ENCODE measurements at places on chromosomes 3 and 15.

DNA sequence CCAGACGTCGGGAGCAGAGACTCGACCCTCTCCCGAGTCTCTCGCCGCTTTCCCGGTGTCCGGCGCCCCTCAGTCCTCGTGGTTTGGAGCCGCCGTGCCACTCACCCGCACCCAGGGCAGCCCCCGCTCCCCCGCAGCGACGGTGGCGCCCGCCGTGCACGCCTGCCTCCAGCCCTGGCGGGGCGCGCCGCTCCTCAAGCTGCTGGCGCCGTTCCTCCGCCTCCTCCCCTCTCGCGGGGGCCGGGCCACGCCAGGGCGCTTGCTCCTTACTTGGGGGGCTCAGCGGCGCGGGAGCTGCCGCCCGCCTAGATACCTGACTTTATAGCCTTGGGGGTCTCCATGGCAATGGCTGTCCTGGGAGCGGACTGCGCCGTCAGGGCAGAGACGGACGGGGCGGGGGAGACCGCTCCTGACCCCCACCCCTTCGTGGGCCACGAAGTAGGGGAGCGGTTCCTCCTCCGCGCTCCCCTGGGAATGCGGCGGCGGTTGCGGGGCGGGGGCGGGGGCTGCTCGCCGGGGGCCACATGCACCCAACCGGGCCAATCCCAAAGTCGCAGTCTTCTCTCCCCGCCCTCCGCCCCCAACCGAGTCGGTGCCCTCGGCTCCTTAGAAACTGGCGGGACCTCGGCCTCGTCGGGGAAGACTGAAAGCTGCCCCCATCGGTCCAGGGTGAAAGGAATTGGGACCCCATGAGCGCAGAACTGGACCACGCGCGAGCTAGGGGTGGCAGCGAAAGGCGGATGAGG, at the start of gene ANKRD63:
Gene ANKRD63 (minus strand): TSS at position 196 of the 746 bp plus-strand sequence. CDS start 478 bp downstream, outside the sequence.
- DNase-seq, result peak; percentile 59

GRCh38 chr3:18179521-18179920, 245.6 kb downstream of the SATB1 start:
- DNase-seq, result no peak

DNA sequence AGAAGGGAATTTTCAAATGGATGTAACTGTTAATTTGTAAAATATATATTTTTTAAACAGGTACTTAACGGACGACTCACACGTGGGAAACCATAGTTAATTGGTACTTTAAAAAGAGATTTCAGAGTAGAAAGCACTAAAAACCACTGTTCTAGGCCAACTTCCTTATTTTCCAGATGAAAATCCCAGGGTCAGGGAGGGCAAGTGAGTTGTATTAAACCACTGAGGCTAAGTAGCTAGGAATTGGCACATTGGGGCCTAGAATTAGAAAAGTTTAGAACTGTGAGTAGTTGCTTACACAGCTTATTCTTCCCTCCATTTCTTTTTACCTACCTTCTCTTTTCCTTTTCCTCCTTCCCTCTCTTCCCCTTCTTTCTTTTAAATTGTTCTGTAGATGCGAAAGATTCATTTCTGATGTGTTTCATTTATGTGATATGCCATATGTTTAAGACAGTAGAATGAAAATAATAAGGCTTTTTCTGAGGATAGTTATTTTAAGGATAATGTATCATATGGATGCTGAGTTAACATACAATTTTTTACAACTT, 4.1 kb upstream of the UTS2B start:
- DNase-seq, result no peak

- no peak for DNase-seq
Observed at GRCh38 chr3:105791919-105792786, 76.7 kb downstream of the CBLB start.

GRCh38 chr3:122972141-122972540, 55.4 kb downstream of the SEMA5B start:
- DNase-seq, result no peak

GRCh38 chr3:181974198-181974597, 262.5 kb downstream of the SOX2 start:
- no peak for DNase-seq

DNA sequence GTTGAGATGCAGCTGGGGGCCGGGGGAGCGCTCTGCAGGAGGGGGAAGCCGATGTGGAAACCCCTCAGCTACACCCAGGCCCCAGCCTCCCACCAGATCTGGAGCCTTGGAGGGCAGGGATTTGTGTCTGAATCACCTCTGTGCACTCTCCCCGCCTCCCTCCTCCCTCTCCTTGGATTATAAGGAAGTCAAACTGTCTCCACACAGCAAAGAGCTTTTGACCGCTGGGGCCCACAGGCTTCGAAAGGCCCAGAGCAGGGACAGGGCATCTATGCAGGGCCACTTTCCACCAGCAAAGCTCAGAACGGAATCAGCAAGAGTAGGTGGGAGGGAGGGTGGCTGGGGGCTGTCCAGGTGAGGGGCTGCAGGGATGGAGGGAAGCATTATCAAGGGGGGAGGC, 68.9 kb downstream of the IQSEC1 start:
- DNase-seq, result peak; percentile 52

GRCh38 chr3:182809531-182809930, 16.2 kb downstream of the ATP11B start:
- DNase-seq, result no peak

- no peak for DNase-seq
Observed at GRCh38 chr3:51845129-51845528, 16.3 kb upstream of the IQCF2 start.

DNA sequence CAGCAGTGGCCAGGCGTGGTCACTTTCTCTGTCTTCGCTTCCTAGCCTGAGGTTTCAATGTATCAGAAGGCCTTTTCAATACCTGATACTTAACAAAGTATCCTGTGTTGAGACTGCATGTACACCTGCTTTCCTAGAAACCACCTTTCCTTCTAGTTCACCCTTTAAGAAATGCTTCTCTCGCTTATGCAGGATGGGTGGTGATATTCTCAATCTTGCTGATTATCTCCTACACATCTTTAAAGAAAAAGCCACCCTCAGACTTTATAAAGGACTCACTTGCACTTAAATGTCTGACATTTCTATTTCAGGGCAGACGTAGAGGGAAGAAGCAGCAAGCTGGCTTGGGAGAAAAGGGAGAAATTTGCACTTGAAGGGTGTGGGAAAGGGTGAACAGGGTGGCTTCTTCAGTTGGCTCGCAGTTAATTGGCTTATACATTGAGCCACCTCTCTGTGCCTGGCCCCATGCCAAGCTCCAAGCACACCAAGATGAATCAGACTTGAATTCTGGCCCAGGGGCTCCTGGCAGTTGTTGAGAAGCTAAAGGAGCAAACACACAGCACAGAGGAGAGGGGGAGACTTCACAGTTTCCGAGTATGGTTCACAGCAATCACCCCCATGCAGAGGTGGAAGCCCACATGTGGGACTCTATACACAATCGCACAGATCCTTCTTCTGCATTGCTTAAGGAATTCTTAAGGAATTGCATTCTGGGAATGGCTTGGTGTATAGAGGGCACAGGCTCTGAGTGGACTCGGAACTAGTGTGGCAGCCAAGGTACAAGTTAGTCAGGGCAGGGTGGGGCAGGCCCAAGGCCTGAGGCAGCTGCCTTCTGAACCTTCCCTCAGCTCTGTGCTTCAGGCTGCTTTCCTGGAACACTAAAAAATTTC, 1.3 kb downstream of the ARL6IP5 start:
- peak; percentile 94 for DNase-seq

- peak; percentile 97 for DNase-seq
Observed at GRCh38 chr3:50600841-50601591, 10.6 kb downstream of the CISH start.

DNA sequence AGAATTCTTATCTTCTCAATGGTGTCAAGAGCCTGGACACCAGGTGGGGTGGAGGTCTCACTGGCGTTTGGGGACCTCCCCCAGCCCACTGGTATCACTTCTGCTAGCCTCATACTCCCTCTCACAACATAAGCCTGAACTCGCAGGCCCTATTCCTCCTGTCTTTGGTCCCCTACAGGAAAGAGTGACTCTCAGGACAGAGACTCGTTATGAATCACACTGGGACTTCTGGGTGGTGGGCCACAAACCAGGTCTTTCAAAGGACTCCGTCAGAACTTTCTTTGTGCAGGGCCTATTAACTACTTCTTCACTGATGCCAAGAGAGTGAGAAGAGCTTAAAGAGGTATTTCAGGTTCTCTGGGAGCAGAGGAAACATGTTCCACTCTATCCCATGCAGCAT, 100.4 kb downstream of the WDR76 start:
- no peak for DNase-seq

DNA sequence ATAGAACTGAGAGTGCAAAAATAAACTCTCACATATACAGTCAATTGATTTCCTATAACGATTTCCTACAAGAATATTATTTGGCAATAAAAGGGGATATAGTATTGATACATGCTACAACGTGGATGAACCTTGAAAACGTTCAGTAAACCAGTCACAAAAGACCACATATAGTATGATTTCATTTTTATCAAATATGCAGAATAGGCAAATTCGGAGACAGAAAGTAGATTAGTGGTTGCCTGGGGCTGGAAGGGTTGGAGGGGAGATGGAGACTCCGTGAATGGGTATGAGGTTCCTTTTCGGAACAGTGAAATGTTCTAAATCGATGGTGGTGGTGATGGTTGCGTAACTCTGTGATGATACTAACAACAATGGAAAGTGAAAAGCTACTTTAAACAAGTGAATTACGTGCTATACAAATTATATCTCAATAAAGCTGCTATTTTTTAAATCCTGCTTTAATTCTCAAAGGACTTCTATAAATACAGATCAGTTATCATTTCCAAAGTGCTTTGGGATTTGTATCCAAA, 6.0 kb downstream of the APOD start:
- no peak for DNase-seq

DNA sequence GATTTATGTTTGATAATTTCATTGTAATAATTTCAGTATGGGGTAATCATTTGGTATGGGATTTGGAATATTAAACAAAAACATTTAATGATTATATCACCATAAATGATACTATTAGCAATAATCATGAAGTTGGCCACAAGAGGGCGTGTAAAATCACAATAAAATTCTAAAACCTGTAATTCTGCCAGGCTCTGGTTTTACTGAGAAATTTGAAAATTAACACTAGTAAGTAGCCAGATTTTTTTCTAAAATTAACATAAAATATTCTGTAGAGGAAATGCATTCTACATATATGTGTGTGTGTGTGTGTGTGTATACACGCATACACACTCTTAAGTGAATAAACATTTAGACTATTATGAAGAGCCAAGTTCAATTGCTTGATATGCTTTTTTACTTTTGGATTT, 40.5 kb downstream of the FEZF2 start:
- DNase-seq, result no peak

DNA sequence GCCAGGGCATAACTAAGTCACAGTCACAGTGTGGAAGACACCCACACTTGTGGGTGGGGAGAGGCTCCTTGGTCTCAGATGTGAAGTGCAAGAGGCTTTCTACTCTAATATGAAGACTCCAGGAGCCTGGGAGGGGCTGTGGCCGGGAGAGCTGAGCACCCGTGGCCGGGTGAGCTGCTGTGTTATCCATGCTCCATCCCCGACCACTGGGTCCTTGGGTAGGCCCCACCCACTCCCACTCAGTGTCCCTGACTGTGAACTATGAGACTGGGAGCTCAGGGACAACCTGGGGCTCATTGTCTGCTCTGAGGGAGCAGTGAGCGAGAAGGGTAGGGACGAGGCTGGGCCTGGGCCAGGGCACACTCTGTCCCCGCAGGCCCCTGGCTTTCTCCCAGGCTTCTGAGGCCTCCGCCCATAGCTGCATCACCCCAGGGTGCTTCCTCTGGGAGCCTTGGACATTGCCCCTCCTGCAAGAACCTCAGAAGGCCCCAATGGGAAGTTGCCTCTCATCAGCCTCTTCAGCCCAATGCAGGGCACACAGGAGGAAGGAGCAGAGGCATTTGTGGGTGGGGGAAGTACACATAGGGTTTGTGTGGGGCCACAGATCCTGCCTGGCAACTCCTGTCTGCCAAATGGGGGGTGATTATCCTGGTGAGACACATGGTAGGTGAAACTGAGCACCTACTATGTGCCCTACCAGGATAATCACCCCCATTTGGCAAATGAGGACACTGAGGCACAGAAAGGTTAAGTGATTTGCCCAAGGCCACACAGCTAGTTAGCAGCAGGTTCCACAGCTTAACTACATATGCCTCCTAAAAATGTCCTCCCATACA, 2.4 kb downstream of the ANPEP start:
- no peak for DNase-seq

DNA sequence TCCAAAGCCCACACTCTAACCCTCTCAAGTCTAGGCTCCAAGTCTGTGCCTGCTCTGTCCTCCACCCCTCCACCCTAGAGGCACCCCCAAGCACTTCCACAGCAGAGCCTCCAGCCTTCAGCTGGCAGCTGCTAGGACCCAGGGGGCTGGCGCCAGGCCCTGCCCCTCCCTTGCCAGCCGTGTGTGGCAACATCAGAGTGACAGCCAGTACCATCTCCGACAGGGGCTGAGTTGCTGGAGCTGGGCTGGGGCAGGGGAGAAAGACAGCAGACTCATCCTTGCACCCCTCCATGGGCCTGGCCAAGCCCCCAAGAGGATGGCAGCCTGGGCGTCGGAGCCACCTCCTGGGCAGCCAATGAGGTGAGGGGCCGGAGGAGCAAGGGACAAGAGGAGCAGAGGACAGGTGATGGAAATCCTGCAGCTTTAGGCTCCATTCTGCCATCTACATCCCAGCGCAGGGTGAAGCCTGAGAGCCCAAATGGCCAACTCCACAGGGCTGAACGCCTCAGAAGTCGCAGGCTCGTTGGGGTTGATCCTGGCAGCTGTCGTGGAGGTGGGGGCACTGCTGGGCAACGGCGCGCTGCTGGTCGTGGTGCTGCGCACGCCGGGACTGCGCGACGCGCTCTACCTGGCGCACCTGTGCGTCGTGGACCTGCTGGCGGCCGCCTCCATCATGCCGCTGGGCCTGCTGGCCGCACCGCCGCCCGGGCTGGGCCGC, at the start of gene GPR62:
Gene GPR62 (plus strand): TSS at position 207 of the 718 bp plus-strand sequence. CDS start 272 bp downstream, at position 479.
- DNase-seq, result no peak

- peak; percentile 36 for DNase-seq
Observed at GRCh38 chr3:46861605-46862368, 1.5 kb downstream of the MYL3 start.

- DNase-seq, result peak; percentile 30
Observed at GRCh38 chr15:77516786-77517185, 96.1 kb downstream of the HMG20A start.

DNA sequence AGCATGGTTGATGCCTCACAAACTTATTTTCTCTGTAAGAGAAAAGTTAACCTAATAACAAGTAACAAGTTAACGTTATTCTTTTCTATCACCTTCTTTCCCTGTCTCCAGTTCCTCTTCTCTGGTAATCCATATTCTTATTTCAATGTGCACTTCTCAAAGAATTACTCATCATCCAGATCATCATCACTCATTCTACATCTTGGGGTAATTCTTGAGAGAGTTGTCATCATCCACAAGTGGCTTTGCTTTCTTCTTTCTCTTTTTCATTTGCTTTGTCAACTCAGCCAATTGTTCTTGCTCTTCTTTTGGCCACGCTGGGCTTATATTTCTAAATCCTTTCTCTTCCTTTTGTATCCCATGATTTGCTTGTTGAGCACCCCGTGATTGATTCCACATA, 20.8 kb upstream of the RNF111 start:
- no peak for DNase-seq

GRCh38 chr15:94524565-94524964, 293.2 kb downstream of the MCTP2 start:
- DNase-seq, result no peak

DNA sequence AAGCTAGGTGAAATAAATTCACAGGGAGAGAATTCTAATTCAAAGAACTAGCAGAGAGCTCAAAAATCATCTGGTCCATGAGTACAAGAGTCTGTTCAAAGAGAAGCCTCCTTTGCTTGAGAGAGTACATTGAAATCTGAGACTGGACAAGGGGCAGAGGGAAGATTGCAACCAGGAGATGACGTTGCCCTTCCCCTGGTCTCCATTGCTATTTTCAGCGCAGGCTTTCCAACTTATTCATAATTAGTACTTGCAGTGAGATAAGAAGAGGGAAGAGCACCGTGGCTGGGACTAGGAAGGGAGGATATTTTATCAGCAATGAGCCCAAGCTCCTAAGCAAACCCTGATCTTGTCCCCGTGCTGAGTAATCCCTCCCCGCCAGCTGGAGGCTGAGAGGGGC, 251.8 kb upstream of the RORA start:
- no peak for DNase-seq

Measured in aorta (tissue), 5 donors.